Motor neuron (in vitro differentiated cells): ENCODE measurements at places on chromosomes 16 and 17. TPM values are rescaled to one million over a fixed set of nuclear protein-coding genes. Genes with fewer than 3 reads are reported as not detected.

GRCh38 chr17:6793748-6794493 is 17.9 kb downstream of the FBXO39 start:
- ATAC-seq = no peak

DNA sequence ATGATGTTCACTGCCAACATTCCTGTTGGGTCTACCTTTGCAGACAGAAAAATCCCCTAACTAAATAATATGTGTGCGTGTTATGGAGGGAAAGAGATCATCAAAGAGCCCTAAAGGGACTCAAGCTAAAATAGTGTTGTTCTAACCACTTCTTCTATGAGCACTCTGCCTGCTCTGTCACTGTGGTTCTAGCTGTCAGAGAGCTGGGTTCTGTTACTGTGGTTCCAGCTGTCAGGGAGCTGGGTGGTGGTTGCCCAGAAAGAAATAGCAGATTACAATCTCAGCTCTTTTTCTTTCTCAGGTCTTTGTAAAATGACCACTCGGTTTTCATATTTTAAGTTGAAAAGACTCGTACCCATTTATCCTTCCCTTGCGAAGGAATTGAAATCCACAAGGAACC is 176.3 kb downstream of the HS3ST3A1 start:
- ATAC-seq = no peak

DNA sequence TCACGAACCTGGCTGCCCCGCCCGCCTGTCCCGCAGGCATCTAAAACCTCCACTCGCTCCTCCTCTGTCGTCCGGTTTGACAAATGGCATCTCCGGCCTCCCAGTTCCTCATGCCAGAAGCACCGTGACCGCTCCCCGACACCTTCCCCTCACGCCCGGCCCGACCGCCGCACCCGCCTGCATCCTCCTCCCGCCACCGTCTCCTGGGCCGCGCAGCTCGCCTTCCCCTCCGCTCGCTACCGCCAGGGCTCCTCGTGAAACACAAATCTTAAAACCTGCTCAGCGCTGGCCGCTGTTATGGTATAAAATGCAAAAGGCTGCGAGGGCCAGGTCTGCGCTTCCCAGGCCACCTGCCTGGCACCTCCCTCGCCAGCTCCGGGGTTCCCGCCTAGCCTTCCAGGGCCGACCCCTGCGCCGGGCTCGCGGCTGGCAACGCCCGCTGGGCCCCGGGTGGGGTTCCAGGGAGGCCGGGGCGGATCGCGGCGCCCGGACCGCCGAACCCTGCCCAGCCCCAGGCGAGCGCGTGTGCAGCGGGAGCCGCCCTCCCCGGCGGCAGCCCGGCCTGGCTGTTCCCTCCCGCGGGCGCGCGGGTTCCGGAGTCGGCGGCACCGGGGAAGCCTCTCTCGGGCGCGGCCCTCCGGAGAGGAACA is 488 bp downstream of the SPSB3 start:
- ATAC-seq = no peak

GRCh38 chr16:51184702-51185433 is 33.8 kb upstream of the SALL1 start:
- no peak for ATAC-seq

GRCh38 chr16:23962001-23962400 is 126.2 kb downstream of the PRKCB start:
- ATAC-seq = no peak

DNA sequence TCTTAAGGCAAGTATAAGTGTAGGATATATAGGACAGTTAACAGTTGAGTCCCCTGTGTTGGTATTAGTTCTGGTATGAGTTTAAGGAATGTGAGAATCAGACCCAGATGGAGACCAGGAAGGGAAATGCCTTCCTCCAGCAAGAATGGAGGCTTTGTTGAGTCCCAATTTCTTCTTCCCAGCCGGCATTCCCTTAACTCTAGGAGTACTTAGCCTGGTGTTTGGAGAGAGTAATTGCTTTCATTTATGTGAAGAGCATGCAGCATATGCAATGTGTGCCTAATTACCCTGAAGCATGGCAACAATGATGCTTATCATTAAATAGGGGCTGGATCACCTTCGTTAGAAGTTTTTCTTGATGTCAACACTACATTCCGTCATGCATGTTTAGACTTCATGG is 225.9 kb upstream of the XYLT1 start:
- no peak for ATAC-seq

Gene NPIPA3
- total RNA-seq = 3.3 and 3.6 TPM in 2 replicates

Gene SHCBP1
- 10.1 and 11.2 TPM in 2 replicates for total RNA-seq

Gene TM4SF5
- total RNA-seq = not detected in 2 replicates

GRCh38 chr17:39981207-39981741 is 667 bp downstream of the PSMD3 start:
- ATAC-seq = no peak

DNA sequence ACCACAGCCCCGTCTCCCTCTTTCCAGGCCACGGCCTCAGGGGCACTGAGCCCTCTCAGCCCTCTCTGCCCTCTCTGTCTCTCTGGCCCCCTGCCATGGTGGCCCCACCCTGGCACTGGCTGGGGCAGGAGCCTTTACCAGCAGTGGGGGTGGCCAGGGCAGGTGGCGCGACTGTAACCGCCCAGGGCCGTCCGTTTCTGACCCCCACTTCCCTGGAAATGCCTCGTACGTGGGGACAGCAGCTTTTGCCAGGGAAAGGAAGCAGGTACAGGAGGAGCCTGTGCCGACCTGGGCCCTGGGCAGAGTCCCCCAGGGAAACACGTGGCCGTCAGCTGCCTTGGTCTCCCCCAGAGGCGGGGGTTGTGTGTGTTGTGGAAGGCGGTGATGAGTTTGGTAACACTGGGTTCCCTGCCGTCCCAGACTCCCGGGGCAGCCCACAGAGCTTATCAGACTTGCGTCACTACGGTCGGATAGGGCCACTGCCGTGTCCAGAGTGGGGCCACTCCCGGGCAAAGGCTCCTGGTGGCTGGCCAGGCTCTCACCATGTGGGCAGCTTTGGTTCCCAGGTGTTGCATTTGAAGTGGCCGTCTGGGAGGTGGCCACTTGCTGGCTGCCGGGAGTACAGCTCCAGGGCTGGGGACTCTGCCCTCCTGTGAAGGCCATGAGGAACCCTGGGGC is 249.3 kb upstream of the CIBAR2 start:
- ATAC-seq = no peak

DNA sequence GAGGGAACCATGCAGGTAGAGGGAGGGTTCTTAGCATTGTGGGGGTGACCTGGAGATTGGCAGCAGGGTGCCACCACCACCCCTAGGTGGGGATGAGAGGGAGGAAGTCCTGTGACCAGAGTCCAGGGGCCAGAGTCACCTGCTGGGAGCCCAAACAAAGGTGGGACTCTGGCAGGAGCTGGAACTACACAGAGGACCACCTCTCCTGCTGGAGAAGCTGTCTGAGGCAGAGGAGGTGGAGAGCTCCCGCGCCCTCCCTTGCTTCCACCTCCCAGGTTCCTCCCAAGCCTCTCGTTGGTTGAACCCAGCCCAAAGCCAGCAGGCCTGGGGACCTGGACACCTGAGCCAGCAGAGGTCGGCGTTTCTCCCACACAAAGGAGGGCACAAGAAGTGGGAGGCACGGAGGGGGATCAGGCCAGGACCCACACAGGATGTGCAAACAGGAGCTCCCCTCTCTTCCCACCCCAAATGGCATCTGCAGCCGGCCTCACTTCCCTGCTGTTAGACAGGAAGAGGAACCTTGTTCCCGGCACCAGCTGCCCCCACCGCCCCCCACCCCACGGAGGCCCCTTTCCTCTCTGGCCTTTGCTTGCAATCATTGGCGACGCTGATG is 154.6 kb downstream of the SEC14L1 start:
- ATAC-seq = no peak

- ATAC-seq = no peak
Observed at GRCh38 chr16:21222495-21223337, 10.8 kb upstream of the ANKS4B start.

DNA sequence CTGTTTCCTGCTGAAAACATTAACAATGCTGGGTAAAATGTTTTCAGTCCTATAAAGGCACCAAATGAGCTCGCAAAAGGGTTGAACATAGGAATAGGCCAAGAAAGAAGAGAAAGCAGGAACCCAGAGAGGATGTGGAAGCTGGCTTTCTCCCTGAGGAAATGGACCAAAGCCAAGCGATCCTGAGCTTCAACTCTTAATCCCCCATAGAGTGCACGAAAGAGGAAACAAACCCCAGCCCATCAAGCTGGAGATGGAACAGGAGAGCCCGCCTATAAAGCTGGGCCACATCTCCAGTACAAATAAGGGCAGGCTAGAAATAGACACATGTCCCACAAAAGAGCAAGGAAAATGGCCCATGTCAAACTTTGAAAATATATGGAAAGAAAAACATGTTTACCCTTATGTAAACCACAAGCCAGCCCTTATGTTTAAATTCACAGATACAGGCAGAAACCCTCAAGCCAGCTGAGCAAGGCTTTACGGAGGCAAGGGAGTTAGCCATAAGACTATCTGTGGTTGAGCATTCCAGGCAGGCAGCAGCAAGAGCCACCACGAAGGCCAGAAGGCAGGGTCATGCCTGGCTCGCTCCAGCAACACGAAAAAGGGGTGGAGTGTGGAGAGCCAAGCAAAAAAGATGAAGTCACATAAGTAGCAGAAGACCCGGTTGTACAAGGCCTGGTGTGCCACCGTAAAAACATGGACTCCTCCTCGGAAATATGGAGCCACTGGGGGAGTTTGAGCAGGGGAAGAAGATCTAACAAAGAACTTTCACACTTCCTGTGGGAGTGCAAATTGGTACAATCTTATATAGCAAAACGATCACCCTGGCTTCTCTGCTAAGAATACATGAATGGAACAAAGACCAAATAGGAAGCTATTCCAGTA is 27.8 kb downstream of the COPRS start:
- ATAC-seq = no peak

DNA sequence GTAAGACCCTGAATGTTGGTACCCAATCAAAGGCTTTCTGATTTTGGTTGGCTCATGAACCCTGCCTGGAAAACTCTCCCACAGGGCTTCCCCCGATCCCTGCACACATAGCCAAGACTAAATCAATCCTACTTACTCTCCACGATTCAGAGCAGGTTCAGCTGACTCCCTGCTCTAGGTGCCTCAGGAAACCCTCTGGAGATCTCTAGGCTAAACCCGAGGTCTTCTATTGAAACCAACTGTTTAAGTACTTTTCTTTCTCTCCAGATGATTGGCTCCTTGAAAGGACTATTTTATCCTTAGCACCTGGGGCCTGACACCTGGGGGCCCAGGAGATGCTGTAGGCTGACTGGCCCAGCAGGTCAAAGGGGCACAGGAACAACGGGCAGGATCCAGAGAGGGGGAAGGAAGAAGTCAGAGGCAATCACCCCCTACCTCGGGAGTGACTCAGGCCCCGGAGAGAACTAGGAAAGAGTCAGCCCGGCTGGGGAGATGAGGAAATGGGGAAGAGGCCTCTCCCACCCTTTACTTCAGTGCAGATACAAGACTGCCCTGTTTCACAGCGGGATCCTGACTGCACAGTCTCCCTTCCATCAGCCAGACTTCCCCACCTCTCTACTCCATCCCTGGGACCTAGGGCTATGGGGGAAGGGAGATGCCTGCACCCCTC is 2.0 kb downstream of the TBC1D10B start:
- no peak for ATAC-seq
